ENCODE measurements at places on chromosomes 1 and 21.

- DNase-seq: no peak
Observed at GRCh38 chr1:60583696-60584095, 498.7 kb upstream of the NFIA start.

DNA sequence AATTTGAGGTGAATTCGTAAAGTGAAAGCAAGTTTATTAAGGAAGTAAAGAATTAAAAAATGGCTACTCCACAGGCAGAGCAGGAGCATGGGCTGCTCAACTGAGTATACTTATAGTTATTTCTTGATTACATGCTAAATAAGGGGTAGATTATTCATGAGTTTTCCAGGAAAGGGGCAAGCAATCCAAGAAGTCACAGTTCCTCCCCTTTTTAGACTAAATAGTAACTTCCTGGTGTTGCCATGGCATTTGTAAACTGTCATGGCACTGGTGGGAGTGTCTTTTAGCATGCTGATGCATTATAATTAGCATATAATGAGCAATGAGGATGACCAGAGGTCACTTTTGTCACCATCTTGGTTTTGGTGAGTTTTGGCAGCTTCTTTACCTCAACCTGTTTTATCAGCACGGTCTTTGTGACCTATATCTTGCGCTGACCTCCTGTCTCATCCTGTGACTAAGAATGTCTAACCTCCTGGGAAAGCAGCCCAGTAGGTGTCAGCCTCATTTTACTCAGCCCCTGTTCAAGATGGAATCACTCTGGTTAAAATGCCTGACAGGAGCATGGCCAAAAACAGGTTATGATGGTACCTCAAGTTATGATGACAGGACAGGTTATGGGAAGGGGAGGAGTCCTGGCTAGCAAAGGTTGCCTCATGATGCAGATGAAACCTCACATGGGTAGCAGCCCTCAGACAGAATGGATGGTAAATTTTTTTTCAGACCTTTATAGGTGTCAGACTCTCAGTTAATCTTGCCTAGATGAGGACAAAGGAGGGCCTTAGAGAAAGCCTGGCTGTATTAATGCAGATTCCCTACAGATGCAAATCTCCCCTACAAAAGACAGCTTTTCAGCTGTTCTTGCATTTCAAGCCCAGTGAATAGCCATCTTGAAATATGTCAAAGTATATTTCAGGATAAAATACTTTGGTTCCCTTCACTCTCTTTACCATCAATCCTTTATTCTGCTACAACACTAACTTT lies 49.7 kb downstream of the SIPA1L2 start:
- no peak for DNase-seq

DNA sequence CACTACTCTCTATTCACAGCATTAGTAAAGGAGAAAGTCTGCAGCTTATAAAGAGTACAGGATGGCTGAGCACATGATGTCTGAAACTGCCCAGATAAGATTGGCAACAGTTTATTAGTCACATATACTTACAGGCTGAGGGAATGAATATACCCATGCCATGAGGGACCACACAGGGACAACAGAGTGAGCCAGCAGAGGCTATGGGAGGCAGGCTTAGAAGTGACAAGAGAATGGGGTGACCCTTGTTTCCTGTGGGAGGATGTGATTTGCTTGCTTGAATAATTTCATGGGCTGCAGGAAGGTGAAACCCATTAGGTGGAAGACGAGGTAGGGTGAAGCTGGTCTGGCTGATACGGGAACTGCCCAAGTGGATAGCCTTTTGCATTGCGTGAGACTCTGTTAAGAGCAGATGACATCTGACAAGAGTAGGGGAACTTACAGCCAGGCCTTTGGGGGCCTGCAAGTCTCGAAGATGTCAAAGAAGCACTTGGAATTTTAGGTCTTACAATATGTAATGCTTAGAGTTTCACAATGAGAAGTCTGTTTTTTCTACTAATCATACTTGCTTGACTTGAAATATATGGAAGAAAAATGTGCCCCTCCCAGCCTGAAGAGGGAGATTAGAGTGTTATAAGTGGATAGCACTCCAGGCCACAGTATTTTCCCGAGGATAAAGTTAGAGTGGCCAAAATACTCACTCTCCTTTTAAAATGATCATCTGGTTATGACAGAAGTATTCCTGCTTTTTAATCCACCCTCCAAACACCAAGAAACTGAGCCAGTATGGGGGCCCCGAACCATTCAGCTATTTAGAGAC lies 34.6 kb upstream of the TNFSF4 start:
- no peak for DNase-seq

GRCh38 chr1:20115479-20115878 lies 3.9 kb downstream of the PLA2G2D start:
- DNase-seq: no peak

- DNase-seq: no peak
Observed at GRCh38 chr21:45824546-45825215, 156.9 kb upstream of the COL6A1 start.

GRCh38 chr1:177286396-177286795 lies 115.6 kb downstream of the BRINP2 start:
- no peak for DNase-seq

- no peak for DNase-seq
Observed at GRCh38 chr1:87230501-87230900, 98.2 kb upstream of the LMO4 start.

- peak; percentile 8 for DNase-seq
Observed at GRCh38 chr1:23367451-23367790, 2.2 kb downstream of the ZNF436 start.

DNA sequence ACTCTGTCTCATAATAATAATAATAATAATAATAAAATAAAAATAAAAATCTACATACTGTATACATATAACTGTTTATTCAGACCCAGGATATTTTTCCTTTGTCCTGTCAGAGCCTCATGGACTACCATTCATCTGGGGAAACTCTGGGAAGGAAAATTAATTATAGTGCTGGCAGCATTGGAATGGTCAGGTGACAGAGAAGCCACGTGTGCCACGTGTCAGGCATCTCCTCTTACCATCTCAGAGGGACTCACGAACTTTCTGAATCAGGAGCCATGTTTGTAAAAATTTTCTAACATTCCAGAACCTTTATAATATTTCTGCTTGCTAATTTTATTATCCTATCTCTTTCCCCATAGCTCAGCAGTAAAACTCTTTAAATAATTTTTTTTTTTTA lies 97.8 kb upstream of the HNRNPU start:
- no peak for DNase-seq

DNA sequence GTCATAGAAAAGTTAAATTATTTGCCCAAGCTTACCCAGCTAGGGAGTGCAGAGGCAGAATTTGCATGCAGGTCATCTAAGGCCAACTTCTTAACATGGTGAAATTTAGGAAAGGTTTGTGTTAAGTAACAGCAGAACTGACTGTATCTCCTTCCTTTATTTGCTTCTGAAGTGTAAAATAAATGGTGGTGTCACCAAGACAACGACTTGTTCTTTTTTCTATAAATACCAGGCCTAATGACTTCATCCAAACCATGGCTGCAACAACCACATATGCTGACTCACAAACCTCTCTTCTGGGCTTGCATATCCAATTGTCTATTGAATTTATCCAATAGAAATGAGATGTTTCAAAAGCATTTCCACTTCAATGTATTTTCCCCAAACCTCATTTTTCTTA lies 19.1 kb downstream of the COL24A1 start:
- DNase-seq: no peak

DNA sequence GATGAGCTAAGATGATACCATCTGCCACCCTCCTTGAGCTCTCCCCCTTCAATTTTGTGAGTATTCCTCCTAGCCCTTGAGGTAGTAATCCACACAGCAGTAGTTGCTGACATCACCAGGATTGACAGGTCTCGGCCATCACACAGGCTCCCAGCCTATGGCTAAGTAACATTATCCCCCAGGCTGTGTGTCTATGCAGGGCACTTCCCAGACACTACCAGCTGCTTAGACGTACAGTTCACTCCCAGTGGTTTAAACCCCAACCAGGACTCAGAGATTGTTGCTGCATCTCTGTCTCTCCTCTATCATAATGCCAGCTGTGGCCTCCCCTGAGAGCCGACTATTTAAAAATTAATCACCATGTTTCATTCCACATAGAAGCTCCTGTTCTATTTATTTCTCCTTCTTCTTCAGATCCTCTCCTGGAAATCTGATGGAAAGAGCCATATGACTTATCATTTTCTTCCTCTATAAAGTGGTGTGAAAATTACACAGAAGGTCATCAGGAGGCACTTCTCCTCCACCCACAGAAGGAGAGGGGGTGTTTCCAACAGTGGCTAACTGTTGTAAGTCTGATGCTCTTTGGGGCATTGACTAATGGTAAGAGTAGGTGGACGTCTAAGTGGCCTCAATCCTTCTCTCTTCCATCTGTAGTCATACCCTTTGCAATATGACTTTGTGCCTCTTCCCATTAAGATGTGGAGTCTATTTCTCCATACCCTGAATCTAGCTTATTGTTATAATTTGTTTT lies 396.3 kb downstream of the SETD4 start:
- DNase-seq: no peak

DNA sequence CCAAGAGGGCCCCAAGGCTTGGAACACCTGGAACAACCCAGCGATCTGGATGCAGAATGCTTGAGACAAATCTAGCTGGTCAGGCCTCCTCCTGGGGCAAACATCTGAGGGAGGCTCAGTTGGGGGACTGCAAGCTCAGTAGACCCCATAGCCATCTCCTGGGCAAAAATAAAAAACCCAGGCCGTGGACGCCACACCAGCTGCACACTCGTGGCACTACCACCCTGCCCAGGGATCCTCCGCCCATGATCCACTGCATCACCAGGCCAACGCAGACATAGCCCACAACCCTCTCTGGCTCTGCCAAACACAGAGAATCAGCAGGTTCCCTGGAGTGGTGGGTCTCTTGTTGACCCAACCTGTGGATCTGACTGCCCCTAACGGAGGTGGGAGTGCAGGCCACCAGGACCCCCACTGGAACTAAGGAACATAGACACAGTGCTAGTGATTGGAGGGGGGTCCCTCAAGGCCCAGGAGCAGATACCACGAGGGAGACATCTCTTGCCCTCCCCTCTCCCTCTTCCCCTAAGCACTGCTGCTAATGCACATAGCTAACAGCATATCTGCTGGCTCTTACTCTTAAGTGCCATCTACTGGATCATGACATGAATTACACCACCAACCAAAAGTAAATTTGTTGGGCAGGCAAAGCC lies 147.2 kb downstream of the CHD1L start:
- peak; percentile 27 for DNase-seq

Data from activated CD4-positive, alpha-beta T cell treated with anti-CD3 and anti-CD28 coated beads, Interleukin-2, amount 10 ng/mL, durations not matched to agents 7 days and 5 days (primary cell).